ENCODE measurements at places on chromosomes 12 and 14.

DNA sequence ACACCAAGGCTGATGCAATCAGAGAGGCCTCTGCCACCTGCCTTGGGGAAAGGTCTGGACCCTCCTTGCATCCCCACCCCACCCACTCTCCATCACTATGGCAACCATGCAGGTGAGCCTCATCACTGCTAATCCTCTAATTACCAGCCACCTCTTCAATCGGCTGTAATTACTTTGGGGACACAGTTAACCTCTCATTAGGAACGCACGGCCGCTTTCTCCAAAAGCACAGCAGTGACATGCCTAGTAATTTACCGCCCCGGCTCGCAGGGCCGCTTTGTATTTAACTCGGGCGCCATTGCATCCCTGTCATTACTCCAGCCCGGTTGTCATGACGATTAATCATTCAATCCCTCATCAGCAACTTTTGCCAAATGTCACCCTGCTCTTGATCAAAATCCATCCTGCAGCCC is 36.3 kb upstream of the FAM222A start:
- DNase-seq = no peak

- no peak for DNase-seq
Observed at GRCh38 chr14:69612014-69612782, 802 bp downstream of the SUSD6 start.

GRCh38 chr12:131137836-131138637 is 184.3 kb downstream of the ADGRD1 start:
- no peak for DNase-seq

- no peak for DNase-seq
Observed at GRCh38 chr12:132397934-132398385, 68.6 kb upstream of the GALNT9 start.

DNA sequence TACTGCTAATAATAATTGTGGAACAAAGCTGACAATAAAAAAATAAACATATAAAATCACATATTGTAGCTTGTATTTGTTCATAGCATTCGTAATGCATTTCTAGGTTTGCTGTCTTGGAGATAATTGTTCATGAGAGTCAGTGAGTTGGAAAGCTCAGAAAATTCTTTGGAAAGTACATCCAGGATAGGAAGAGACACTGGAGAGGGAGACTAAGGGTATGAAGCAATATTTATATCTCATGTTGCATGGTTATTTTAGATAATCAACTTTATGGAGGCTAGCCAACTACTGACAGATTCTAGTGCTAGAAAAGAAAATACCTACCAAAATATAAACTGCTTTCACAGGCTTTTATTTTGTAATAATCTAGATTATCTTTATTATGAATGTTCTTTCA is 1095.2 kb downstream of the FSCB start:
- DNase-seq = no peak

DNA sequence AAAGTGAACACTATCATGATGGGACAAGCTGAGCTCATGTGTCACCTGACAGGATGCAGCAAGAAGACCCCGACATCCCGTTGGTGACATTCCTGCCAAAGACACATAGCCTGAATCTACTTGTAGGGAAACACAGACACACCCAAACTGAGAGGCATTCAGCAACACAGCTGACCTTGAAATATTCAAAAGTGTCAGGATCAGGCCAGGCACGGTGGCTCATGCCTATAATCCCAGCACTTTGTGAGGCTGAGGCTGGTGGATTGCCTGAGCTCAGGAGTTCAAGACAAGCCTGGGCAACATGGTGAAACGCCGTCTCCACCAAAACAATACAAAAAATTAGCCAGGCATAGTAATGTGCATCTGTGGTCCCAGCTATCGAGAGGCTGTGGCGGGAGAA is 232.0 kb upstream of the PLXNC1 start:
- DNase-seq = no peak

- no peak for DNase-seq
Observed at GRCh38 chr12:48978741-48979601, 849 bp downstream of the WNT1 start.

DNA sequence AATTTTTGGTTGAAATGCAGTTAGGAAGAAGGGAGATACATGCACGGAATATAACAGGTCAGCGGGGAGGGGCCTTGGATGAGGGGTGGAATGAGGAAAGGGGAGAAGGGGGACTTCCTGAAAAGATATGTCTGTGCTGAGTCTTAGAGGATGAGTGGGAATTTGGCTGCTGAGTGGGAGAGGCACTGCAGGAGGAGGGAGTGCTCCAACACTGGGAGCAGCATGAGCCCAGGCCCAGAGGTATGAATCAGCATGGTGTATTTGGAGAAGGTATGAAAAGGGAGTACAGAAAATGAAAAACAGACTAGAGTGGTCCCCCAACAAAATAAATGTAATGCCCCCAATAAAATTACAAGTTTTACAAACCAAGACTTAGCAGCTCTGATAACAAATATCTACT is 394.4 kb downstream of the IPO8 start:
- DNase-seq = no peak

DNA sequence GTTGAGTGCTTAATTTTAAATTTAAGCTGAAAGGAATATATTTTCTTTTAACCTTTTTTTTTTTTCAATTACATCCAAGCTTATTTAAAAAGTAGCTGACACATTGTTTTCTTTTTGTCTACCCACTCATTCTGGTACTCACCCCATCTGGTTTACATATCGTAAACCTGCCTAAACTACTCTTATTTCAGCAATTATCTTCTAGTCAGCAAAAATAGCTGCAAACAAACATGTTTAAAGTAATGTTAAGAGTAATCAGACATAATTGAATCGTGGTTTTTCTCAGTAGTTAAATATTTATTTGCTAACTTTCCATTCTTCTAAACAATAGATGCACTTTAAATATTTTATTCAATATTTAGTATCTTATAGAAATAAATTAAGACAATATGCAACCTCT is 492.7 kb upstream of the MGAT4C start:
- DNase-seq = no peak

DNA sequence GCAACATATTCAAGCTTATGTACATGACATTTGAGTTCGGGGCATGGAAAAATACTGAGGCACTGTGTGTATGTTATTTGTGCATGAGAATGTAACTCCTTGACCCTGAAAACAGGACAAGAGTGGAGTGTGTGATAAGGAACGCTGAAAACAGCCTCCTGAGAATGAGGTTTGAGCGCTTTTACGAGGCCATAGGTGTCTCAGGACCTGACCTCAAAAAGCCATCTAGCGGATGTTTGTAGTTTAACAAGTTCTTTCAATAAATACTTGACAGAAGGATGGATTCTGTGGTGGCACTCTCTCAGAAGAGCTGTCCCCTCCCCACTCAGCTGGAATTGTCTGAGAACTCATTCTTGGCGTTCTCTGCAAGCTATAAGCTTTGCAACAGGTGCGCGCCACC is 350.5 kb upstream of the TMTC1 start:
- no peak for DNase-seq

DNA sequence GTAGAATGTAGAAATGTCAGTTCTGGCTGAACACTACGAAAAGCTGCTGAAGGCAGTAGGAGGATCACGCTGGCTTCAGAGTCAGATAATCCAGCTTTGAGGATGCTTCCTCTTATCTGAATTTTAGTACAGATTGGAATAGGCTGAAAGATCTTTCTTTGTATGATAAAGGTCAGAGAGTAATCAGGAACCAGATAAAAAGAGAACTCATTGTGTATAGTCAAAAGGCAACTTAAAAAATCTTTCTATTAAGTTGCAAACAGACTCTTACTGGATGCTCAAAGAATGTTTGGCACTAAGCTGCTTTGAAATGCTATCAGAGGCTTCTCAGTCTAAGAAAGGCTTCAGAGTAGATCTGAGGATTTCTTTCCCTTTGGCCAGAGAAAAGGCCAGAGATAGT is 21.8 kb upstream of the TRHDE start:
- no peak for DNase-seq

DNA sequence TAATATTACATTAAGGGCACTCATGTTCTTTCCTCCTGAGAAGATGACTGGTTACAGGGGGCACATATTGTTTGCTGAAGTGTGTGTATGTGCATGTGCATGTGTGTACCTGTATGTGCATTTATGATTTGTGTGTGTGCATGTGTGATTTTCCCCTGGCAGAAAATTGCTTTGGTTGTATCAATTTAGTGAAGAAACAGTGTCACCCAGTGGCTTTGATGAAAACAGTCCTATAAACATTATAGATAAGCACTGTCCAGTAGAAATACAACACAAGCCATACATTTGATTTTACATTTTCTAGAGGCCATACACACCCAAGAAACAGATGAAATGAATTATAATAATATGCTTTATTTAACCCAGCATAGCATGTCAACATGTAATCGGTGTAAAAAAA is 8.6 kb downstream of the PDE3A start:
- DNase-seq = peak; percentile 29

- no peak for DNase-seq
Observed at GRCh38 chr14:102831163-102831804, 54.0 kb downstream of the TRAF3 start.

DNA sequence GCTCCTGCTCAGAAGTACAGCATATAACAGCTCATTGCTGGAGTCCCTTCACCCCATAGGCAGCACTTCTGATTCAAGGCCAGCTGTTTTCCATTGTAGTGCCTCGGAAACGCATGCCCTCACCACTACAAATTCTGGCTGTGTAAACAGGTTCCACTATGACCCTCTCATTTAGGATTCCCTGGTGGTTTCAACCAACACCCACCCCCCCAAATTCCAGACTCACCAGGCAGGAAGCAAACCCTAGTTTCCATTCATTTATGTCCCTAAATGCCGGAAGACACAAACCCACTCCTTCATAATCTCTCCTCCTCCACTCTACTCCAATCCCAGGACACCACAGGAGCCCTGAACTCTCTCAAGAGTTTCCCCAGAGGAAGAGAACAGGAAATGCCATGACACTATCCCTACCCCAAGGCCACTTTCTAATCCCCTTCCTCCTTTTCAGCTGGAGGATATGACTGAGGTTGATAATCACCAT is 75.9 kb upstream of the TMPO start:
- peak; percentile 71 for DNase-seq

- DNase-seq = peak; percentile 18
Observed at GRCh38 chr14:68800390-68800789, 7.5 kb upstream of the ZFP36L1 start.

GRCh38 chr12:39990122-39991101 is 115.5 kb downstream of the SLC2A13 start:
- DNase-seq = peak; percentile 36

- no peak for DNase-seq
Observed at GRCh38 chr12:94202245-94203180, 54.1 kb downstream of the PLXNC1 start.

Measured in fibroblast of skin of abdomen (primary cell).